ENCODE measurements at places on chromosomes 6 and 20.

GRCh38 chr6:326896-327537, 34.7 kb downstream of the DUSP22 start:
- DNase-seq, result no peak

DNA sequence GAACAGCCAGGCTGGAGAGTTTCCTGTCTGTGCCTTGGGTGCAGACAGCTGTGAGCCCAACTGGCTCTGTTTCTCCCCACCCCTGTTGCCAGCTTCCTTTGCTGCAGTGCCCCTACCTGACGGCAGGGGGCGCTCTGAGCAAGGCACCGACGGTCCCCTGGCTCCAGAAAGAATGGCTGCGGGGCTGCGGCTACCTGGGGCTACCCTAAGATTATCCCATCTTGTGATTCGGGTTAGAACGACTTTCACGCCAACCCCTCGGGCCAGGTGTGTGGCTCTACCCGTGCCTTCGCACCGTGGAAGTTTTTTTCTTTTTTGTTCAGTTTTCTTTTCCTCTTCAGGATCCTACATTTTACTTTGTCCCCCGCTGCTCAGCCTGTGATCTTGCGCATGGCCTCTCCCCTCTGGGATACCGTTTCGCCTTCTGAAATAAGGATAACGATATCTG, 33.4 kb upstream of the AAR2 start:
- DNase-seq, result peak; percentile 66

GRCh38 chr6:137869549-137870307, 2.7 kb downstream of the TNFAIP3 start:
- no peak for DNase-seq

DNA sequence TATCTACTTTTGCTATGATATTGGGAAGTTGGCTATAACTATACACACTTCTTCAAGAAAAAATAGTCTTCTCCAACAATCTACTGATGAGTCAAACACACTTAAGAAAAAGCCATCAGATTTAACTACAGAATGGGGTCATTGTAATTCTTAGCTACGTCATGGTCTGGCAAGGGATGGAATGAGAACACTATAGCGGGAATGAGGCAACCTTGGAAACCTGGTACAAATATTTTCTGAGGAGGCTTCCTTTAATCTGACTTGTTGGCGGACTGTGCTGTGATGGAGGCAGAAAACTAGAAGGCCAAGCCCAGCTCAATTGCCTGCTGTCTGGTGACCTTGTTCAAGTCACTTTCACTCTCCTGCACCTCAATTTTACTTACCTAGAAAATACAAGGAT, 586.8 kb upstream of the JAG1 start:
- DNase-seq, result peak; percentile 72

DNA sequence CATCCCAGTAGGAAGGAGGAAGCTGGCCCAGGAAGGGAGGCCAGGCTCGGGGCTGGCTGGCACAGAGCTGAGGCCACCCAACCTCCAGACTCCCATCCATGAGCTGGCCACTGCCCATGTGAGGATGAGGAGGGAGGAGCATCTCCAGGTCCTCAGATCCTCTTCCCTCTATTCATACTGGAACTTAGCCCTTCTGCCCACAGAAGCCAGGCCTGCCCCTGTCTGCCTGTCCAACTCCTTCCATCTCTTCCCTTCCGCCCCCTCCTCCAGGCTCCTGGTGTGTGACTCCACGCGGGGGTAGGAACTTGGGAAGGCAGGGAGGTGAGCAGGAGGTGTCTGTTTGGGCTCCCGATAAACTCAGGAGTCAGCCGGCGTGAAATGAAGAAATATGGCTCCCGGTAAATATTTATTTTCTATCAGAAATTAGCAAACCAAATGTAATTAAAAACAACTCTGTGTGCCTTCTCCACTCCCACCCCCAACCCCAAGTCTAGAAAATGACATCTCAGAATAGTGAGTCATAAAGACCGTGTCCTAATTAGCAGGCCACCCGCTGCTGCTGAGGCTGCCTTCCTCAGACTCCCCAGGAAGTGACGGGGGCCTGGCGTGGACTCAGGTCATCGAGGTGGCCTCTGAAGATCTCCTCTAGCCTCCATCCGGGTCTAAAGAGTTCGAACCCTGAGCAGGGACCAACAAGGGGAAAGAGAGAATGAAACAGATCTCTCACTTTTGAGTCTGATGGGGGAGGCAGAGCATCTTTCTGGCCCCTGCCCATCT, 81.9 kb downstream of the MDGA1 start:
- no peak for DNase-seq

- DNase-seq, result no peak
Measured at GRCh38 chr6:121881974-121882667, 446.7 kb downstream of the GJA1 start.

GRCh38 chr6:67047996-67048395, 1341.0 kb upstream of the EYS start:
- no peak for DNase-seq

- DNase-seq, result no peak
Measured at GRCh38 chr6:92495242-92495641, 924.1 kb downstream of the EPHA7 start.

GRCh38 chr6:14278006-14278405, 160.4 kb downstream of the CD83 start:
- DNase-seq, result no peak

DNA sequence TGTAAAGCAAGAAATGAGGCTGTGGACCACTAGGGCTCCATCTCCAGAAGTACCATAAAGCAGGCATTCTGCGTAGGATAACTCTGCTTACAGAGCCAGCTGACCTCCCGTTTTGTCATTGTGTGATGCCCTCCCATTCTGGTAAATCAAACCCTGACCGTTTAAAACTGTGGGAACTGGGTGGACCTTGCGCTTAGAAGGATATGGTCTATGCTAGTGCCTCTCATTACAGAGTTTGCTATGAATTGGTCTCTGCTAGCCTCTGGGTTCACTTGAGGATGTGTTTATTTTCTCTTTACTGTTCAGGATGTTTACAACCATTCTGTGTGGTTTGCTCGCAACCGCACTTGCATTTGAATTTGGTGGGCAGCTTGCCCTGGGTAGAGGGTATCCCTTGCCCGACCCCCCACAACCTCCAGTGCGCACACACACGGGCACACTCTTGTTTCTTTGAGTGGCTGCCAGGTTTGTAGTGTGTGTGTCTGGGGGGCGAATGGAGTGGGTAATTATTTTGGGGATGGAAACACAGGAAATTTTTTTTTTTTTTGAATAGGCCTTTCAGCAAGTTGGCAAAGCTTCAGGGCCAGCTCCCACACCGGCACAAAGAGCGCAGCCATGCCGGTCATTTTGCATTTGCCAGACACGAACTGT, 198.3 kb downstream of the JARID2 start:
- DNase-seq, result no peak

- DNase-seq, result no peak
Measured at GRCh38 chr6:124197148-124197547, 393.5 kb downstream of the NKAIN2 start.

Measured in cardiac muscle cell (in vitro differentiated cells and primary cell).